Upper lobe of left lung (tissue), 6 donors: ENCODE measurements at places on chromosomes 1 and 21.

DNA sequence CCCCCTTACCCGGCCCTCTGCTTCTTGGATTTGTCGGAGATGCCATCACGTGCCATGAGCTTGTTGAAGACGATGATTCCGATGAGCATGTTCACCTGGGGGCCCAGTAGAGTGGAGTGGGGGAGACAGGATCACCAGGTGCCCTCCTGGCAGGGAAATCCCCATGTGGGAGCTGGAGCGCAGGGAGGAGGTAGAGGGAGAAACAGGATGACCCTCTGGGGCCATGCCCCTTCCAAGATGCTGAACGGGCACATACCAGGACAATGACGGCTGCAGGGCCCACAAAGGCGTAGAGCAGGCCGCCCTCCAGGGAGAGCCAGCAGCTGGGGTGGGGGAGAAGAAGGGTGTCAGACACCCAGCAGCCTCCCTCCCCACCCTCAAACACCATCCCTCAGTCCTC is 28.6 kb downstream of the ADGRB2 start:
- DNase-seq: no peak

DNA sequence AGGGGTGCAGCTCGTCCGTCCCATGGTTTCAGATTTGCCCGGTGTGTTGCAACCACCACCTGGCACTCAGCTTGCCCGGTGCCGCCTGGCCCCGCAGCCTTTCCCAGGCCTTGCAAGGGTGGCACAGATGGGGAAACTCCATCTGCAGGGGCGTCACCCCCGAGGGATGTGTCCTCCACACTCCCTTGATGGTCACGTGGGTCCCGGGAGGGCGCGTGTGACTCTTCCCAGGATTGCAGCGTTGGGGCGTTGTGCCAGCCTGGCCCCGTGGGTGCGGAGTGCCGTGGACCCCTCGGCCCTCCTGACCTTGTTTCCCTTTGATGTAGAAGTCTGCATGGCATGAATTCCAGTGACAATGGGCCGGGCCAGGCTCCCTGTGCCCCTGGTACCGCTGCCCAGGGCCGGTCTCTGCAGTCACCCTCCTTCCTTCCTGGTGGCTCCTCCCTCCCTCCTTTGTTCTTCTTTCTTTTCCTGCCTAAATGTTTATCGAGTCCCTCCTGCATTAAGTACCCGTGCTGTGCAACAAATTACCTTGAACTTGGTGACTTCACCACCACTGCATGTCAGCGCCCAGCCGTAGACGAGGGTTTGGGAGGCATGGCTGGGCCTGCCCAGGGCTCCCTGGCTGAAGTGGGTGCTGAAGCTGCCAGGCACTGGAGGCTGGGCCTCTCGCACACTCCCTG is 22.9 kb downstream of the RRP1 start:
- DNase-seq: peak; percentile 76

GRCh38 chr1:151293093-151293492 is 11.0 kb downstream of the ZNF687 start:
- DNase-seq: no peak

GRCh38 chr1:40612345-40612831 is 53.1 kb downstream of the RIMS3 start:
- peak; percentile 58 for DNase-seq

DNA sequence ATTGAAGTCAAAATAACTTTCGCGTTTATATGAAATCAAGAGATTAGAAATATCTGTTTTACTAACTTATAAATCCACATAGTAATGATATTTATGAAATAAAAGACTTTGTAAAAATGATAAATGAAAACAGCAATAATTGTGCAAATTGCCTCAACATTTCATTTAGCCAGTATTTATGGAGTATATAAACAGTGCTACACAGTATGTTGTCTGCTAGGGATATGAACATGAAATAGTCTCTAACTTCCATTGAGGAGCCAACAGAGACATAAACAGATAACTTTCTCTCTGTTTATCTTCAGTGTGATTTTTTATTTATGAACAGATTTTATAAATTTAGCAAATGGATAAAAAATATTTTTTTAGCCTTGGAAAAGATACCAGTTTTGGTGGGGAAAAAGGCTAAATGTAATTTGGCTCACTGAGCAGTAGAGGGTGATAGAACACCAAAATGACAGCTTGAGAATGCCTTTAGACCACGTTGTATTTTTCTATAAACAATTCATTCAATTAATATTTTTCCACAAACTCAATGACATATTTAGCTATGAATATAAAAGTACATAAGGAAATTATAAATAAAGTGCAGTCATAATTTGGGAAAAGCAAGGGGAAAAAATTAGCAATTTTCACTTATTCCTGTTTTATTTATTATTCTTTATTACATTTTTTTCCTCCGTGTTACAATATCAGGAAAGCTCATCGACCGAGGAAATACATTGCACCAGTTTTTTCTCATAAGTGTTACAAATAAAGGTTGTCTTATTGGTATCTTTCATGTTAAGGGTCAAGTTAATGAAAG is 47.5 kb upstream of the EEIG2 start:
- DNase-seq: no peak

GRCh38 chr1:54159733-54160316 is 7.0 kb upstream of the CDCP2 start:
- DNase-seq: no peak

GRCh38 chr1:23403355-23403734 is 21.2 kb downstream of the TCEA3 start:
- no peak for DNase-seq

DNA sequence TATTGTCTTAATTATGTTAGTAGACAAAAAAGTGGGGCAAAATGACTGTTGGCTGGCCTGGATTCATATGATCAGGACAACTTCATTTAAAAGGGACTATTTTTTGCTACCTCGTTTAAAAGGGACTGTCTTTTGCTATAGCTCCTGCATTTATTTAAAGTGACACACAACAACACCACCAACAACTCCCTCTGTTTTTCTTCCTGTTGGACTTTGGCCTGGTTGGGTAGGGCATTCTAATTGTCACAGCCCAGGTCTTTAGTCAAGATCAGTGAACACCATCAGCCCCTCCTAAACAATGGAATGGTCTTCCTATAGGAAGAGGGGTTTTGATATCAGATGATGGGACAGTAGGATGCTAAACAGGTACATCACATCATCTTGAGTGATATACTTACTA is 241.8 kb downstream of the GPR52 start:
- no peak for DNase-seq

GRCh38 chr1:63033211-63033610 is 249.3 kb downstream of the ATG4C start:
- no peak for DNase-seq

GRCh38 chr1:31180338-31180737 is 59.3 kb downstream of the NKAIN1 start:
- no peak for DNase-seq

DNA sequence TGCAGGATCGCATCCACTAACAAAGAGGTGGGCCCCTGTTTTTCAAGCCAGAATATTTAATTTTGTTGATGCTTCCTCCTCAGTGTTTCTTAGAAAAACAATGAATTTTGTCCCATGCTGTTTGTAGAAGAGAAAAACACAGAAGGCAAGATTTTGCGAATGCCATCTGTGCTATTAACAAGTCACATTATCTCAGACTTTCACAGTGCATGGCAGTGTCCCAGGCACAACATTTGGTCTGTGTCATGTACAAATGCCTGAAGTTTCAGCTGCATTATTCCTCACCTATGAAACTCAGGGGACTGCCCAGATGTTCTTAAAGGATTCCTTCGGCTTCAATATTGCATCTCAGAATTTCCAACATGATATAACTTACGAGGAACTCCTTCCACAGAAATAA is 99.6 kb upstream of the ZC3H11B start:
- no peak for DNase-seq

DNA sequence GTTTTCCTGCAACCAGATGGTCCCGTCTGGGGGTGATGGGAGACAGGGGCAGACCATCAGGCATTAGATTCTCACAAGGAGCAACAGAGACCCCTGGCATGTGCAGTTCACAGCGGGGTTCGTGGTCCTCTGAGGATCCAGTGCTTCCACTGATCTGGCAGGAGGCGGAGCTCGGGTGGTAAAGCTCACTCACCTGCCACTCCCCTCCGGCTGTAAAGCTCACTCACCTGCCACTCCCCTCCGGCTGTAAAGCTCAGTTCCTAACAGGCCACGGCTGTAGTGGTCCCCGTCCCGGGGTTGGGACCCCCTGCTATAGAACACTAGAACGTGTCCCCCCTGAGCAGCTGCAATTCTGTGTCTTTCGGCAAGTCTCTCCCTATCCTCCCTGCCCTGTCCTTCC is 4.6 kb downstream of the KRTAP10-12 start:
- DNase-seq: no peak

DNA sequence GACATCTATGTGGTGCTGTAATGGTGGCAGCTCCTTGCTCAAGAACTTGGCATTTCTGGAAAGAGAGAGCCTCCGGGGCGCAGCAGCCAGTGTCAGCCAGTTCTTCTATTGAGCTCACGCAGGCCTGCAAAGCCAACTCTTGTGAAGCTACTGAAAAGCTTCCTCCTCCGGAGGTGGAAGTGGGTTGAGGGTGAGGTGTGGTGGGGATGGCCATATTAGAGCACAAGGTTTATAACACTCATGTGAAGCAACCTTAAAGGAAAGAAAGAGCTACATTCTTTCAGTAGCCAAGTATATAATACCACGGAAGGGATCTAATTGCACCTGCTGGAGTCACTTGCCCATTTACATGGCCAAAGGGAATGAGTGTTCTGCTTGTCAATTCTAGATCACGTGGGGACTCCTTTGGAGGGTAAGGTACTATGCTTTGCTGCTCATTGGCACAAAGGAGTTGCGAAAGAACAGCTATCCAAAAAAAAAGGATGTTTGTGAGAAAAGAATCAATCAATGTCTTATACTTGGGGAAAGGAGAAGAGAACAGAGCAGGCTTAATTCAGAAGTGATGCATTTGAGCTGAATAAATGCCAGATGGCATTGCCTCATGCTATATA is 18.3 kb upstream of the MAP10 start:
- DNase-seq: no peak

DNA sequence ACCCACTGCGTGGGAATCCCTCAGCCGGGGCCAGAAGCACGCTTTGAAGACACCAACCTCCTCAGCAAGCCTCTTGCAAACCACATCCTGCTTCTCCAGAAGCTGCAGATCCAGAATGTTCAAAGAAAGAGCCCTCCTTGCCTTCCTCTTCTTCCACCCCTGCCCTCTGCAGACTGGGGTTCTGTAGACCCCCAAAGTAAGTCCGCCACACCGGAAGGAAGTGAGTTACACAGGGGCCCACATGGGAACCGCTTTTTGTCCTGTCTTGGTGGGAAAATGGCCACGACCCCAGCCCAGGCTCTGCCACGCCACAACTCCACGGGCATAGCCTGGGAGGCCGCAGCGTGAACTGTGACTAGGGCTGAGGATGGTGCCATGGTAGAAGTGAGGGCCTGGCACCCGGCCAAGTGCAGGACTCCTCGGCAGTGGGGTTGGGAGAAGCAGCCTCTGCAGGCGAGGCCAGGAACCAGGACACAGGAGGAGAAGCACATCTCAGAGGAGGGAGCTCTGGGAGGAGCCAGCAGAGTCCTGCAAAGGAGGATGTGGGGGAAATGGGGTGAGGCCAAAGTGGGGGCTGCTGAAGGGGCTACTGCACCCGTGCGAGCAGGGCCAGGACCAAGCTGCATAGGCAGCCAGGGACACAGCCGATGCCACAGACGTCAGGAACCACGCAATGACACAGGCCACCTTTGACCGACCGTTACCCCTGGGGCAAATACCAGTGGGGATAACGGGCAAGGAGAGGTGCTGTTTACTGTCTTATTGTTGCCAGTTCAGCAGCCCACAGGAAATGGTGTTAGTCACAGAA is 30.9 kb downstream of the PDE9A start:
- no peak for DNase-seq

DNA sequence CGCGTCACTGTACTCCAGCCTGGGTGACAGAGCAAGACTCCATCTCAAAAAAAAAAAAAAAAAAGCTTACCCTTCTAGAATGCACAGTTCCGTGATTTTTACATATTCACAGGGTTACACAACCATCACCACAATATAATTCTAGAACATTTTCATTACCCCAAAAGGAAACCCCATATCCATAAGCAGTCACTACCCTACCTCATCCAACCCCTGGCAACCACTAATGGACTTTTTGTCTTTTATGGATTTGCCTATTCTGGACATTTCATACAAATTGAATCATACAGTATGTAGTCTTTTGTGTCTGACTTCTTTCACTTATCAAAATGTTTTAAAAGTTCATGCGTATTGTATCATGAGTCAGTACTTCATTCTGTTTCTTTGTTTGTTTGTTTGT is 22.8 kb downstream of the SYF2 start:
- no peak for DNase-seq

- no peak for DNase-seq
Observed at GRCh38 chr1:7383671-7384520, 387.2 kb upstream of the VAMP3 start.

DNA sequence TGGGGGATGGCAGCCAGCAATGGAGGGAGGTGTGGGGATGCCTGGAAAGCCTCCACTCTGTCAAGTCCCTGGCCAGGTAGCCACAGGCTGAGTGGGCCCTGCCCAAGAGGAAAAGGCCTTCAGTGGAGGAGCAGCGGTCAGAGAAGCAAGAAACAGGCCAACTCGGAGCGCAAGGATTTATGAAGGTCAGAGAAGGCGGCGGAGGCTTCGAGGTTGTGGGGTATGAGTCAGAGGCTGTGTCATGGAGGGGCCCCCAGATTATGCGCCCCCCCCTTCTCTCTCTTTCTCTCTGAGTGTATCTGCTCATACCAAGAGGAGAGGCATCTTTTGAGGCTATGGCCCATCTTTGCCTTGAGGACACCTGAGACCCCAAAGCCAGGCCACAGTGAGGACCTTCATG is 99.5 kb downstream of the CASZ1 start:
- DNase-seq: no peak

GRCh38 chr1:185824106-185824505 is 89.9 kb downstream of the HMCN1 start:
- no peak for DNase-seq

GRCh38 chr1:205777994-205778393 is 2.7 kb upstream of the RAB29 start:
- DNase-seq: no peak

DNA sequence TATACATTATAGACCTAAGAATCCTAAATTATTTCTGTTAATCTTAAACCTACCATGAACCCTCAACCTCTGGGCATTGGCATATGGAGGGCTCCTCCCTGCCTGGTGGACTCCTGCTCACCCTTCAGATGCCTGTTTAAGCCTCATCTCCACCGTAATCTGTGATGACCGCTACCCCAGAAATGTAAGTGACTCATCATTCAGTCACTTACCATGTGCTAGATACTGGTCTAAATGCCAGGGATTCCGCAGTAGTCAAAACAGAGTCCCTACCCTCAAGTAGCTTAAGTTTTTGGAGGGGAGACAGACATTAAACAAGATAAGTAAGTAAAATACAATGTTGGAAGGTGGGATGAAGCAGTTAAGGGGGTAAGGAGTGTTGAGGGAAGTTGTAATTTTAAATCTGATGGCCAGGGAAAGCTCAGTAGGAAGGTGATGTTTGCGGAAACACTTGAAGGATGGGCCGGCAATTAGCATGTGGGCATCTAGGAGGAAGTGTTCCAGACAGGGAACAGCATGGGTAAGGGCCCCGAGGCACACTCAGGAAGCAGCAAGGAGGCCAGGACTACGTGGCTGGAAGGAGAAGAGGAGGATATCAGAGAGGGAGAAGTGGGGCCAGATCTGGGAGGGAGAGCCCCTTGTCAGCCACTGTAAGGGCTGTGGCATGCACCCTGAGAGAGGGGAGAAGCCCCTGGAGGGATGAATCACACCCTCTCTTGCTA is 141.7 kb upstream of the HOOK1 start:
- DNase-seq: no peak
